Esophagus muscularis mucosa (tissue), 4 donors: ENCODE measurements at places on chromosomes 4 and X. TPM values are rescaled to one million over a fixed set of nuclear protein-coding genes. Genes with fewer than 3 reads are reported as not detected.

The SLC34A2 gene
- 1.7 TPM for total RNA-seq

The KLHL13 gene
- 12.3 TPM for total RNA-seq

The IL2 gene
- not detected for total RNA-seq

The HSFX4 gene
- not detected for total RNA-seq

DNA sequence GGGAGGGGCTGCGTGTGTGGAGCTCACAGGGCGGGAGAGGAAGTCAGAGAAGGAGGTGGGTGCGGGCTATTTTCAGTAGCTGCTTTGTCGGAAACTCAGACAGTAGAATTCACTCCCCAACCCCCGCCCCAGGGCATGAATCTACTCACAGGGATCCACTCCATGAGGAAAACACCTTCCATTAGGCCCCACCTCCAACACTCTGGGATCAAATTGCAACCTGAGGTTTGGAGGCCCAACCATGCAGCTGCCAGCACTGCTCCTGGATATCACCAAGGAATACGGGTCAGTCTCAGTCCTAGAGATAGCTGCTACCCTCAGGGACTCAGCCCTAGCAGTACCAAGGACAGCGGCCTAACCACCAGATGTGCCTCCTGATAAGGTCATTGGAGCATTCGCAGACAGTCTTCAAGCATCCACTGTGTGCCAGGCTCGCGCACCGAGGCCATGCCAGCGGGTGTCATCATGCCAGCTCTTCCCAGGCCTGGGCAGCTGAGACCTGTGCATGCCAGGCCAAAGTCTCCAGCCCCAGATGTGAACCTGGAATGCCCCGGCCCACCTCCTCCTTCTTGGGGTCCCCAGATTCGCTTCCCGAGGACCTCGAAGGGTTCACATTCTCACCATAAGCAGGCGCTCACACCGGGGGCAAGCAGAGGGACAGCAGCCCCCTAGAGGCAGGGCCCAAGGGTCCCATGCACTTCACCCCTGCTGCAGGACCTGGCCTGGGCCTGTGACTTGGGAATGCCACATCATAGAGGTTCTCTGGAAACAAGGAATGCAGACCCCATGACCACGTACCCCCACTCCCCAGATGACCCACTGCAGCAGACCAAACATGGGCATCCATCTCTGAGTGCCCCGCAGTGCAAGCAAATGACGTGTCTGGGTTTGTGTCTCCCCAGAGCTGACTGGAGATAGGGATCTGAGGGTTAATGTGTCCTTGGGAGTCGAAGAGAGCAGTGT lies 102.3 kb downstream of the ADRA2C start:
- no peak for DNase-seq

- no peak for DNase-seq
Observed at GRCh38 chr4:129446074-129446473, 350.1 kb downstream of the C4orf33 start.

DNA sequence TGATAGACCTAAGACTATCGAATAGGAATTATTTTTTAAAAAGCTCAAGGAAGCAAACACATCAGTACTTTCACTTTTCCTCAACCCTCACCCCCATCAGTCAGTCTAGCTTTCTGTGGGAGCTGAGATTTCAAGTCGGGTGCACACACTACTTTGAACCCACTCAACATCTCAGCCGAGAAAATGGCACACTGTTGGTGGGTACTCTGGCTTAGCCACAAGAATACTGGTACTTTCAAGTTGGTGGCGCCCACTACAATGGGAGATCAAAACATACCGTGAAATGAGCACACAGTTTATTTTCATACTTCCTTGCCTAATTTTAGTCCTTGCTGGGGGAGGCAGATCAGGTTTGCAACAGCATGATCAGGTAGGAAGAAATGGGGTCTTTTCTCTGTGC lies 10.2 kb downstream of the CD40LG start:
- no peak for DNase-seq

GRCh38 chr4:177147668-177148067 lies 162.0 kb upstream of the NEIL3 start:
- DNase-seq = no peak

GRCh38 chr4:16622826-16623225 lies 275.6 kb downstream of the LDB2 start:
- DNase-seq = no peak
